ENCODE measurements at places on chromosomes 12 and 14.

DNA sequence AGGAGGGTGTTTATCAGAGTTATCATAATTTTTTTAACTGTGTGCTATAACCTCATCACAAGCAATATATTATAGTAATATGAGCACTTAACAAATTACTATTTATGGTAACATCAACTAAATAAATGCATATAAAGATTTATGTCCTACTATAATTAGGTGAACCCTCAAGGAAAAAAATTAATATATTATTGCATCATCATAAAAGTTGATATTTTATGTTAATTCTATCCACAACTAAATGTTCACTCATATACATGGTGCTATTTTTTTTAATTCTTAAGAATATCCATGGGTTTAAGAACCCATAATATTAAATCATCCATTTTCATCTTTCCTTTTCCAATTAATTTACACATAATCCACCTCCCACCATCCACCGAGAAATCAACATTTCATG lies 506.0 kb upstream of the USP15 start:
- no peak for DNase-seq
- no peak overlapping the region for H3K4me3 ChIP-seq
- no peak overlapping the region for H3K27ac ChIP-seq
- no peaks in the 10 kb centered on the region for H3K36me3 ChIP-seq
- H3K4me1 ChIP-seq = no peaks in the 10 kb centered on the region

DNA sequence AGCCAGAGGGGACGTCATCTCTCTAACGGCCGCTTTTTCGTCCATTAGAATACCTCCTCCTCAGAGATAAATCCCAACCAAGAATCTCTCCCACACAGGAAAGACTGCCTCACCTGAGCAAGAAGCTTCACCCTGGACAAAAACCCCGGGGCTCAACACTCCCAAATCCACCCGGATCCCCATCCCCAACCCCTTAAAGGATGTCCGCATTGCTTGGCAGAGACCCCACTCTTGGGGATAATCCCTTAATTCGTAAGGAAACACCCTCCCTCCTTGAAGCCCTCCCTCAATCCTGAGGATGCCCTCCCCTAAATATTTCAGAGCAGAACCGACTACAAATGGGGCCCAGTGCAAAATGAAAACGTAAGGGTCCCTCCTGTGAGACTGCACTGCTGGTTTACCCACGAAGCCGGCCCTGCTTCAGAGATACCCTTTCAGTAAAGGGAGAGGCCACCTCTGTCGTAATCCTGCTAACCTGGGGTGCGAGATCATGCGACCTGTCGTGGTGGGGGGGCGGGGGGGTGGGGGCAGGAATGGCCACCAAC lies 655 bp upstream of the DYNLL1 start:
- DNase-seq = no peak
- peak overlapping the region; percentile 82 for H3K27ac ChIP-seq
- peaks cover 19% of the 10 kb centered on the region for H3K4me1 ChIP-seq
- H3K4me3 ChIP-seq = peak overlapping the region; percentile 94
- no peaks in the 10 kb centered on the region for H3K27me3 ChIP-seq
- H3K36me3 ChIP-seq = no peaks in the 10 kb centered on the region

DNA sequence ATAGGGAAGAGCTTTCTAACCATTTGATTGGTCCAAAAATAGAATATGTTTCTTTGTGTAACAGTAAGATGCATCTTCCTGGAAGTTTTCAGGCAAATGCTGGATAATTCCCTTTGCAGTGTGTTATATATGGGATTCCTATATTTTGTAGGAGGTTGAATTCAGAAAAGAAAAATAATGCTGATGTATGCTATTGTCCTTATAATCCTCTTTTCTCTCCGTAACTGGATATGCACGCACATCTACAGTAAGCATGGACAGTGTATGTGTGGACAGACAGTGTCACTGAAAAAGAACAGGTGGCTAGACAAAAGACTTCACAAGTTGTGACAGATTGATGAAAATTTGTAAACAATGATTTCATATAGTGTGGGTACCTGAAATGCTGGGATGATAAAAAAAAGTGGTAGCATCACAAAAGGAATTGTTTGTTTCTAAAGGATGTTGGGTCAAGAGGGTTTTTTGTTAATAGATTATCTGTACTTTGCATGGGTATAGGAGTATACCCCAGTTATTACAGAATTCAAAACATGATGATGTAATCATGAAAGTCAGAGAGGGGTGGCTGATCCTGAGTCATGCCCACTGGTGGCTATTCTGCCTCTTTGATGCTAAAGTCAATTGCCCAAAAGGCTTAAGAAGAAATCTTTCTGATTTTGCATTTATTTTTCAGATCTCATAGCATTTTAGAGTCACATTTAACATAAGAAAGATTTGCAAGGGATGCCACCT lies 160.7 kb upstream of the TMTC1 start:
- DNase-seq = no peak
- no peaks in the 10 kb centered on the region for H3K36me3 ChIP-seq
- no peak overlapping the region for H3K4me3 ChIP-seq
- no peaks in the 10 kb centered on the region for H3K4me1 ChIP-seq

GRCh38 chr12:13602172-13602571 lies 379.2 kb downstream of the GRIN2B start:
- no peaks in the 10 kb centered on the region for H3K27me3 ChIP-seq
- H3K4me1 ChIP-seq = no peaks in the 10 kb centered on the region
- no peak overlapping the region for H3K27ac ChIP-seq
- H3K4me3 ChIP-seq = no peak overlapping the region

DNA sequence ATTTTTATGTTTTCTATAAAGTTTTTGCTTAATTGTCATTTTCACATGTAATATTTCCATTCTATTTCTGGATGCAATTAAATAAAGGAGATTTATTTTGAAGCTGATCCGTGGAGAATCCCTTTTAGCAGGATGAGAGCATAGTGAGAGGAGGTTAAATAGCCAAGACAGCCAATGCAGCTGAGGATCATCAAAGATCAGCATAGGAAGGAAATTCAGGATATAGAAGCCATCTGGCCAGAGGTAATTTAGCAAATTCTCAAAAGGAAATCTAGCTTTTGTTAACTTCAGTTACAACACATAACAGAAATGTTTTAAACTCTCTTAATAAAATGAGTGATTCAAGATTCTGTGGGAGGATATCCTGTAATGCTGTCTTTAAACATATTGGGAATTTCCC lies 122.8 kb upstream of the PDE3A start:
- H3K36me3 ChIP-seq = no peaks in the 10 kb centered on the region
- H3K4me3 ChIP-seq = no peak overlapping the region
- H3K27me3 ChIP-seq = no peaks in the 10 kb centered on the region
- no peak for DNase-seq

DNA sequence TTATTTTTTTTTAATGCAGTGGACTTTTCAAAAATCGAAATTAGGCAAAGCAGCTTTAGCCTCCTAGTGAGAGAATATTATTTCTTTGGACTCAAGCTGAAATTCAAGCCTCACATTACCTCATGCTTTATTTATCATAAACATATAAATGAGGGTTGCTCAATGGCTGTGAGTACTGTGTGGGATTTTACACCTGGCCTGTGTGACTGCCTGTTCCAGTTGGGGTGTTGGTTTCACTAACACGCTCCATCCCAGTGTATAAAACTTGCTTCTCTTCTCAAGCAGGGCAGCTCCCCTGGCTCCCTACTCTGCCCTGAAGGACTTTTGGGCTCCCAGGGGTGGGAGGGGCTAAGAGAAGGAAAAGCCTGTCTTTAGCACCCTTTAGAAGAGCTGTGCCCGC lies 15.0 kb downstream of the ANKLE2 start:
- peaks cover 81% of the 10 kb centered on the region for H3K36me3 ChIP-seq
- no peak overlapping the region for H3K4me3 ChIP-seq
- H3K4me1 ChIP-seq = no peaks in the 10 kb centered on the region
- no peak for DNase-seq
- H3K27me3 ChIP-seq = no peaks in the 10 kb centered on the region
- H3K27ac ChIP-seq = no peak overlapping the region

DNA sequence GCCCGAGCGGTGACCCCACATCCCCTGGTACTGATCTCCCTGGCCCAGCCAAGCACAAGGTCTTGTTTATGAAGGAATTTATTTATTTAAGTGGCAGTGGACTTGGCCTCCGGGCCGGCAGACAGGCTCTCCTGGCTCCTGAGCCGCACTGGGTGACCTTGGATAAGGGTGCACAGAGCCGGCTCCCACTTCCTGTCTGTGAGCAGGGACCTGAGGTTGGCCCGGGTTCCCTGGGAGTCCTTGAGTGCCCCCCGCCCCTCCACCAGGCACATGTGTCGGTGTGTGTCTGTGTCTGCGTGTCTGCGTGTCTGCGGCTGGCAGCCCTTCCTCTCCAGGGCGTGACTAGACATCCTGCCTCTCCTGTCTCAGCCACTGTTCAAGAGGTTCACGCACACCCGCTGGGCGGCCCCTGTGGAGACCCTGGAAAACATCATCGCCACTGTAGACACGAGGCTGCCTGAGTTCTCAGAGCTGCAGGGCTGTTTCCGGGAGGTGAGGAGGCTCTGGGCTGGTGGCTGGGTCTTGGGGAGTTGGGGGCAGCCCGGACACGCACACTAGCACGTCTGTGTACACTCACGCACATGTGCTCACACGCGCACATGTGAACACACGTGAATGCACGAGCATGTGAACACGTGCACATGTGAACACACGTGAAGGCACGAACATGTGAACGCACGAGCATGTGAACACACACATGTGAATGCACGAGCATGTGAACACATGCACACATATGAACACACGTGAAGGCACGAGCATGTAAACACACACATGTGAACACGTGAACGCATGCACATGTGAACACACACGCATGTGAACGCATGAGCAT lies 9.3 kb downstream of the TNFAIP2 start:
- no peaks in the 10 kb centered on the region for H3K4me1 ChIP-seq
- H3K27ac ChIP-seq = no peak overlapping the region
- no peaks in the 10 kb centered on the region for H3K36me3 ChIP-seq
- H3K4me3 ChIP-seq = no peak overlapping the region

- DNase-seq = no peak
- no peaks in the 10 kb centered on the region for H3K4me1 ChIP-seq
- no peak overlapping the region for H3K4me3 ChIP-seq
- no peaks in the 10 kb centered on the region for H3K36me3 ChIP-seq
- no peak overlapping the region for H3K27ac ChIP-seq
Observed at GRCh38 chr12:52521175-52521567, 977 bp upstream of the KRT5 start.

DNA sequence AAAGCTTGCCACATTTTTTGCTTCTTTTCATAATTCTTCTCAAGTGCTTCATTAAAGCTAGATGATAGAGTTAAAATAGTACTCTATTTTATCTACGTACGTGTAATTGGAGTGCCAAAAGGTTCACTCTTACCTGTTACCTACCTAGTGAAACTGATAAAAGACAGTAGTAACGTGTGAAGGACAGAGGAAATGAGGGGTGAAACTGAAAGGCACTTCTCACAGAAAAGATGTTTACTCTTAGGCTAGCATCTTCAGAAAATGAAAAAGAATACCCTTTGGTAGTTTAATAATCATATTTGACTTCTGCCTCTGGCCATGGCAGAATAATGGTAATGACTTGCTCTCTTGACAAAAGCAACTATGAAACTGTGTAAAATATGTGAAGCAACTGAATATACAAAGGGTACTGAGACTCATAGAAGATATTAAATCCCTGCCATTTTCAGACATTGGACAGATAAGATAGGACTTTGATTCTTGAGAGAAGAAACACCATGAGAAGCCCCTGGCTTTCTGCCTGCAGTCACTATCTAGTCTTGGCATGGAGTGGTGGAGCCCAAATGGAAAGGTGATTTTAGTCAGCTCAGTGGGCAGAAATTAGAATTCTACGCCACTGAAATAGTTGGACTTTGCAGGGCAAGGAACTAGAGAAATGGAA lies 6.3 kb upstream of the EVL start:
- no peak for DNase-seq
- peaks cover 73% of the 10 kb centered on the region for H3K4me1 ChIP-seq
- H3K27ac ChIP-seq = peak overlapping the region; percentile 15
- no peak overlapping the region for H3K4me3 ChIP-seq

- DNase-seq = no peak
- H3K4me1 ChIP-seq = no peaks in the 10 kb centered on the region
- H3K27me3 ChIP-seq = no peaks in the 10 kb centered on the region
- no peak overlapping the region for H3K27ac ChIP-seq
- peaks cover 5% of the 10 kb centered on the region for H3K36me3 ChIP-seq
Observed at GRCh38 chr14:75705014-75705413, 44.0 kb downstream of the TTLL5 start.

DNA sequence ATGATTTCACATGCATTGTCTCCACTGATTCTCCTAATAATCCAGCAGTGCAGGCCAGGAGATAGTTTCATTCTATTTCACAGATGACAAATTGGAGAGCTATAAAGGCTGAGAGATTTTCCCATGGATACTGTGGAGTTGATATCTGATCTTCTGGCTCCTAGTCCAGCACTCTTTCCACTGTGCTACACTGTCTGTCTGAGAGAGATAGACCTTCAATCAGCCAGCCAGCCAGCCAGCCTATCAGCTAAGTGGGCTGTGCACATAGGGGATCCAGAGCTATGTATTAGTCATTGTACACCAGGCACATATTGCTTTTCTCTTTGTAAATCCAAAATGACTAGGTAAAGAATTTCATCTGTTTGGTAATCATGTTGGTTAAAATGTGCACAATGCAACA lies 91.8 kb upstream of the ATP2B1 start:
- no peak overlapping the region for H3K27ac ChIP-seq
- H3K27me3 ChIP-seq = no peaks in the 10 kb centered on the region
- DNase-seq = no peak
- H3K36me3 ChIP-seq = no peaks in the 10 kb centered on the region

DNA sequence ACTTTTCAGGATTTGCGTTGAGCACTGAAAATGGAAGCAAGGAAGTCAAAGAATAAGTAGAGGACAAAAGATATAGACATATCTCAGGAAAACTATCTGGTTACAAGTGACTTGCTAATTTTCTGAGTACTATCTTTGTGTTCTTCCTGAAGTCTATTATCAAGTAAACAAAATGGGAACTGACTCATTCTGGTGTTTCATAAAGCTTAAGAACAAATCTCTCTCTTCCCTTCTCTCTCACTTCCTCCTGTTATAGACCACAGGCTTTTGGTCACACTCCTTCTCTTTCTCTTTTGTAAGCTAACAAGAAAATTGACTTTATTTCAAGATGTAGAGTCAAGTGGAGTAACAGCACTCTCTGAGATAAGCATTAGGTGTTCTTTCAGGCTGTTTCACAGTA lies 406.6 kb upstream of the SYT1 start:
- no peak overlapping the region for H3K4me3 ChIP-seq
- no peaks in the 10 kb centered on the region for H3K27me3 ChIP-seq
- H3K27ac ChIP-seq = no peak overlapping the region
- no peak for DNase-seq
- H3K36me3 ChIP-seq = no peaks in the 10 kb centered on the region
- no peaks in the 10 kb centered on the region for H3K4me1 ChIP-seq
